T follicular helper cell (primary cell): ENCODE measurements at places on chromosomes 16 and 17.

GRCh38 chr16:14335297-14335696 lies 264.2 kb downstream of the MRTFB start:
- no peak for DNase-seq

GRCh38 chr16:55018881-55019280 lies 88.2 kb downstream of the IRX5 start:
- DNase-seq = no peak

GRCh38 chr16:81863630-81864352 lies 84.7 kb downstream of the PLCG2 start:
- DNase-seq = no peak

DNA sequence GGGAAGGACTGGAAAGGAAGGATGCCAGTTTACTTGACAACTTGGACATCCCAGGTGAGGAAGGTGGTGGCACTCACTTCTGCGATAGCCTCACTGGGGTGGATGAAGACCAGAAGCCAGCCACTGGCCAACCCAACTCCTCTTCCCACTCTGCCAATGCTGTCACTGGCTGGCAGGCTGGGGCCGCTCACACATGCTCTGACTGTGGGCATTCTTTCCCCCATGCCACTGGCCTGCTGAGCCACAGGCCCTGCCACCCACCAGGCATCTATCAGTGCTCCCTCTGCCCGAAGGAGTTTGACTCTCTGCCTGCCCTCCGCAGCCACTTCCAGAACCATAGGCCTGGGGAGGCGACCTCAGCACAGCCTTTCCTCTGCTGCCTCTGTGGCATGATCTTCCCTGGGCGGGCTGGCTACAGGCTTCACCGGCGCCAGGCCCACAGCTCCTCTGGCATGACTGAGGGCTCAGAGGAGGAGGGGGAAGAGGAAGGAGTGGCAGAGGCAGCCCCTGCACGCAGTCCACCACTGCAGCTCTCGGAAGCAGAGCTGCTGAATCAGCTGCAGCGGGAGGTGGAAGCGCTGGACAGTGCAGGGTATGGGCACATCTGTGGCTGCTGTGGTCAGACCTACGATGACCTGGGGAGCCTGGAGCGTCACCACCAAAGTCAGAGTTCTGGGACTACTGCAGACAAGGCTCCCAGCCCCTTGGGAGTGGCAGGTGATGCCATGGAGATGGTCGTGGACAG lies 4.5 kb downstream of the ZNF646 start:
- DNase-seq = no peak

DNA sequence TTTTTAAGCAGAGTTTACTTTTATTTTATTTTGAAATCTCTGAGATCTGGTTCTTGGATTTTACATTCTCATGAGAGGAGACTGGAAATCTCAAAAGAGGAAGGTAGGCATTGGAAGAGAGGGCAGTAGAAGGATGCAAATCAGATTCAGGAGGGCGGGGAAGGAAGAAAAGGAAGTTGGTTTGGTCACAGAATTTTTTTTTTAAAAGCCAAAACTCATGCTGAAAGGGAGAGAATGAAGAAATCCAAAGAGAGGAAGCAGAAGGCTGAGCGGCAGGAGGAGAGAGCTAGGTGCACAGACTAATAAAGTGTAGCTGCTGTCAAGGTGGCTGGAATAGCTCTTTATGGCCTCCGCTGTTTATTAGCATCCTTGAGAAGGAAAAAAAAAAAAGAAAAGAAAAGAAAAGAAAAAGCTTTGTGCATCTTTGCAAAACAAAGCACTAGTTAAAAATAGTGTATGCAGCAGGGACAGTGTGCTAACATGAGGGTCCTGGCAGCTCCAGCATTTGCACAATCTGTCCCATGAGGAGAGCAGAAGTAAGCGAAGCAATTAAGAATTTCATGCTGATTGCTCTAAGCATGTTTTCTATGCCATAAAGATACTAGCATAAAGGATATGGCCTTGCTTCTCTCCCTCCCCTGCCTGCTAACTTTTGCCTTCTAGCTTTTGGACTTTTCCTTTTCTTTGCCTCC lies 194.2 kb downstream of the ZFHX3 start:
- no peak for DNase-seq

- DNase-seq = no peak
Measured at GRCh38 chr16:19236561-19237209, 48.8 kb upstream of the CLEC19A start.

- no peak for DNase-seq
Measured at GRCh38 chr17:82367724-82368524, 3.6 kb upstream of the UTS2R start.

DNA sequence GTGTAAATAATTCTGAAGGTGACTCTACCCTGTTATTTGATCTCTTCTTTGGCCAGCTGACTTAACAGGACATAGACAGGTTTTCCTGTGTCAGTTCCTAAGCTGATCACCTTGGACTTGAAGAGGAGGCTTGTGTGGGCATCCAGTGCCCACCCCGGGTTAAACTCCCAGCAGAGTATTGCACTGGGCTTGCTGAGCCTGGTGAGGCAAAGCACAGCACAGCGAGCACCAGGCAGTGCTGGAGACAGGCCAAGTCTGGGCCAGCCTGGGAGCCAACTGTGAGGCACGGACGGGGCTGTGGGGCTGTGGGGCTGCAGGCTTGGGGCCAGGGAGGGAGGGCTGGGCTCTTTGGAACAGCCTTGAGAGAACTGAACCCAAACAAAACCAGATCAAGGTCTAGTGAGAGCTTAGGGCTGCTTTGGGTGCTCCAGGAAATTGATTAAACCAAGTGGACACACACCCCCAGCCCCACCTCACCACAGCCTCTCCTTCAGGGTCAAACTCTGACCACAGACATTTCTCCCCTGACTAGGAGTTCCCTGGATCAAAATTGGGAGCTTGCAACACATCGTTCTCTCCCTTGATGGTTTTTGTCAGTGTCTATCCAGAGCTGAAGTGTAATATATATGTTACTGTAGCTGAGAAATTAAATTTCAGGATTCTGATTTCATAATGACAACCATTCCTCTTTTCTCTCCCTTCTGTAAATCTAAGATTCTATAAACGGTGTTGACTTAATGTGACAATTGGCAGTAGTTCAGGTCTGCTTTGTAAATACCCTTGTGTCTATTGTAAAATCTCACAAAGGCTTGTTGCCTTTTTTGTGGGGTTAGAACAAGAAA lies 5.1 kb downstream of the STH start:
- no peak for DNase-seq

GRCh38 chr16:15689290-15689689 lies 39.2 kb downstream of the NDE1 start:
- no peak for DNase-seq

DNA sequence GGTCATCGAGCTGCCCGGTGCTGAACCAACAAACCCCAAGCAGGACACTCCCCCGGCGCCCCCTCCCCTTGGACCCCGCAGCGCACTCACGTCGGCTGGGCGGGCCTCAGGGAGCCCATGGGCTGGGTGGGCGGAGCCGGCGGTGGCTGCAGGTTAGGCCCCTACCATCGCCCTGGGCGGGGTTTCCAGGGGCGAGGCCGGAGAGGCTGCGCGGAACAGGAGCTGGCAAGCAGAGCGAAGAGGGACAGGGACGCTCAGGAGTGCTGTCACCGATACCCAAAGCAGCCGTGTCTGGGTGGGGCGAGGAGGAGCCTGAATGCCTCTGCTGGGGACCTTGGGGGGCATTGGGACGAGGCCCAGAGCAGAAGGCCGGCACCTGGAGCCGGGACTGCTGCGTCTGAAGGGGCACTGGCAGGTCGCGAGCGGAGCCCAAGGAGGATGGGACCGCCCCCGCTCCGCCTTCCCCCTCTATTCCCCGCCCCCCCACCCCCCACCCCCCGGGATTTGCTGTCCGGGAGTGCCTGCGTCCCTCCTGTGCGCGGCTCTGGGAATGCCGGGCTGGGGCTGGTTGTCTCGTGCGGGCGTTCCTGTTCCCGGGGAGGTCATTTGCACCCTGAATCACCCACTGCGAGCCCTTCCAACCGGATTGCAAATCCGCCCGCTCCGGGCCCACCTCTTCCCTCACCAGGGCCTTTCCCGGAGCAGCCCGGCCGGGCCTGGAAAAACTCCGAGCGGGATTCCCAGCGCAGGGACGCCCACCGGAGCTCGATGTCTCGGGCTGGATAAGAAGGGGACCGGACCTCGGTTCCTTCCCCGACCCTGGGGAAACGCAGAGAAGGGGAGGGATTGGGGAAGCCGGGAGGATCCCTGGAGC lies 902 bp downstream of the ARHGAP27 start:
- DNase-seq = peak; percentile 58

DNA sequence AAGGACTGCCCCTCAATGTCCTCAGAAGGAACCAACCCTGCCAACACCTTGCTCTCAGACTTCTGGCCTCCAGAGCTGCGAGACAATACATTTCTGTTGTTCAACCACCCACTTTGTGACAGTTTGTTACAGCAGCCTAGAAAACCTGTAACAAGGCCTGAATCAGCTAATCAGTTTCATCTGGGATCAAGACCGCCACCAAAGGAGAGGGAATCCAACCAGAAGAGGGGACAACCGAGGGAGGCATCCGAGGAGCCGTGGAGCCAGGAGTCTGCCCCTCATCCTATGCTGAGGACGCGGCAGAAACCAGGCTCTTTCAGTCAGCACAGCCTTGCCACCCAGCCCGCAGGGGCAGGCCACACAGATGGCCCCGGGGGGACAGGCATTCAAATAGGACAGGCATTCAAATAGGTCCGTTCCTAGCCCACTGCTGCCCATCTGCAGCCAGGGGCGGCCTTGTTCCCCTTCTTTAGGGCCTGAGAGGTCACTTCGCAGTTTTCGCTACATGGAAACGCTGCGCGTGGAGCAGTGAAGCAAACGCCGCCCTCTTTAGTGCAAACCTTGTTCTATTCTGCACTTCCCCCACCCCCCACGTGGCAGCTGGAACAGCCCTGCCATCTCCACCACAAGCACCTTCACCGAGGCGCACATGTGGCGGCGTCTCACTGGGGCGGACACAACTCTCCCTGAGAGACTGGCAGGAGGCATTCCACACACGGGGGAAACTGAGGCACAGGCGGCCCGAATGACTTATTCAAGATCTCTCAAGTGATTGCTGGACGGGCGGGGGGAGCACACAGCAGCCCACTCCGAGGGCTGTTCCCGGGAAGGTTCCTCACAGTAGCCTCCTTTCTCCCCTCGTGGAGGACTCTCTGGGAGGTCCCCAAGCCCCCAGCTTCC lies 26.7 kb downstream of the FA2H start:
- no peak for DNase-seq

DNA sequence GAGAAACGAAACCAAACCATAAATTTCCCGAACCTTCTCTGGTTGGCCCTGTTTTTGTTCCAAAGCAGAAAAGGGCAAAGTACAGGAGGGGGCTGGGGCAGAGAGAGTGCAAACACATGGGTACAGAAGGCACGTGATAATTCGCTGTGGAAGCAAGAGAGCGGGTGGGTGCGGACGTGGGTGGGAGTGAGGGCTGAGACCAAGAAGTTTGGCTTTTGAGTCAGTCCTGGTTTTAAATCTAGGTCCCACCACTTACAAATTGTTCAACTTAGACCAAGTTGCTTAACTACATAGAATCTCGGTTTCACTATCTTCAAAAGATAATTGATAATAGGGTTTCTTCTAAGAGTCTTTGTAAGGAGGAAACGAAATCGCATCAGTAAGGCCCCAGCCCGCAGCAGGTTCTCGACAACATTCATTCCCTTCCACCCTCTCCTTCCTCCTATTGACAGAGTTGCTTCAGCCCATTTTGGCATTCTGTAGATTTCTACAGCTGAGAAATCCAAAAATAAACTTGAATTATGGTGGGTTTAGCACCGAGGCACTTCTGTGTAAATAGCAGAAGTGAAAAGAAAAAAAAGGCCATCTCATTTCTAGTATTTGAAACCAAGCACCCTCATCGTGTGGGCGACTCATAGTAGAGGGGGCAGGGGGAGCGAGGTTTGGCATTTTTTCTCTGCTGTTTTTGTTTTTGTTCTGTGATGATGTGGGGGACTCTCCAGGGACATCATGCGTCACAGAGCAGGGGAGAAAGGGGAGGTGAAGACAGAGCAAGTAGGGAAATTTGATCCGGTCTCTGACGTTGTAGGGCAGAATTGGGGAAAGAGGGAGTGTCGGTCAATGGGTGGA lies 33.6 kb upstream of the CCR7 start:
- DNase-seq = peak; percentile 69

GRCh38 chr17:54626146-54626703 lies 274.4 kb upstream of the TOM1L1 start:
- no peak for DNase-seq

DNA sequence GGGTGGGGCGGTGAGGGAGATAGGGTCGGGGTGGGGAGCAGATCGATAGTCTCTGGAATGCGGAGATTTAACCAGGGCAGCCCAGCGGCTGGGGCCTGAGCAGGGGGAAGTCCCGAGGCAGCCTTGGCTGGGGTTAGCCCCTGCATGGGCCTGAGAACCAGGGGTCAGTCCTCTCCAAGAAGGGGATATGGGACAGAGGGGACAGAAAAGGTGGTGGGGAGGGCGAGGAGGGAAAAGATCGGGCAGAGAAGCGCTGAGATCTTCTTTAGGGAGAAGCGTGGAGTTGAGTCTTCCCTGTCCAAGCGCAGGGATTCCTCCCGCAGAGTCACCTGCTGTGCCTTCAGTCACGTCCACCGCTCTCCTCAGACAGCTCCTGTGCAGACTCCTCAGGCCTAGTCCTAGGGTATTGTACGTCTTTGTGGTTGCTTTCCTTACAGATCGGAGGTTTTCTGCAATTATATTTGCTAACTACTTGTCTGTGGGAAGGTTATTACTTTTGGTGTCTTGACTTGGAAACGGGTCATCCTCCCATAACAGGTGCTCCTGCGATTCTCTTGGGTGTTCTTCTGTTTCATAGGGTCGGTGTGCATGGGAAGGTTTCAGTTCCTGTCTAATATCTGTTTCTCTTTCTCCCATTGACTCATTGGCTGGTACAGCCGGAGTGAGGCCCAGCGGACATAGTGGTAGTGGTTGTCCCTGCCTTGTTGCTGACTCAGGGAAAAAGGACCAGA lies 952 bp downstream of the CD300A start:
- no peak for DNase-seq

DNA sequence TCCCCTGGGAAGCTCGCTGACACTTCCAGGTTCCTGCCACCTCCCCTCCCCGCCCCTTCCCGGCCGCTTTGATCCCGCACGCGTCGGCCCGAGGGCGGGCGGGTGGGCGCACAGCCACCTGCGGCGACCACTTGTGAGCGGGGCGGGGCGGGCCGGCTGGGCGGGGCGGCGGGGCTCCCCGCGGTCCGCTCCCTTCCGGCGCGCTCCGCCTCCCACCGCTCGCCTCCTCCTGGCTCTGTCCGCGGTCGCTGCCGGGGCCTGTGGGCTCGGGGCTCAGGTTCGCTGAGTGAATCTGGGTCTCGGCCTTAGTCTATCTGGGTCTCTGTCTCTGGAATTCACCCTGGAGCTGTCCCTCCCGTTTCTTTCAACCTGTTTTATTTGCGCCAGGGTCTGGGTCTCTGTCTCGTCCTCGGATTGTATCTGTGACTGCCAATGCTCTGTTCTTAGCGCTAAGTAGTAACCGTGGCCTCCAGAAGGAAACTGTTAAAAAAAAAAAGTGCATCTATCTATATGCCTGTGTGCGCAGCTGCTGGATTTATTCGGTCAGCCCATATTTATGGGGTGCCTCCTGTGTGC lies 2.7 kb upstream of the HES7 start:
- no peak for DNase-seq
